ENCODE measurements at places on chromosomes 11 and 22.
A peak's percentile ranks its signal among the peaks of the same experiment; 100 is the strongest.

DNA sequence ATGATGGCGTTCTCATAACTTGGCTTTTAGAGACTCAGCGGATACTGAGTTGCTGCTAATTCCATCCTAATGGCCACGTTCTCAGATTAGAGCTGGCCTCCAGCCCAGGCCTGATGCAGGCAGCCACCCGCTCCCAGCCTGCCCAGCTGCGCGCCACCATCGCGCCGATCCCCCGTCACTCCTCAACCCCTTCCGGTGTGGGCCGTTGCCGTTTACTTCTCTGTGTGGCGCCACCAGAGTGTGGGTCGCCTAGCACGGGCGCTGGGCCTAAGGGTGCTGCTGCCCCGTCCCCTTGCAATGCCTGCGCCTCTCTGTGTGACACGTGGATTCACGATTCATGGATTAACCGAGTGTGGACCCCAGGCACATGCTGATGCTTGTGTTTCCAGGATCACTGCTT is 1116.0 kb downstream of the BRD1 start:
- no peak for DNase-seq

DNA sequence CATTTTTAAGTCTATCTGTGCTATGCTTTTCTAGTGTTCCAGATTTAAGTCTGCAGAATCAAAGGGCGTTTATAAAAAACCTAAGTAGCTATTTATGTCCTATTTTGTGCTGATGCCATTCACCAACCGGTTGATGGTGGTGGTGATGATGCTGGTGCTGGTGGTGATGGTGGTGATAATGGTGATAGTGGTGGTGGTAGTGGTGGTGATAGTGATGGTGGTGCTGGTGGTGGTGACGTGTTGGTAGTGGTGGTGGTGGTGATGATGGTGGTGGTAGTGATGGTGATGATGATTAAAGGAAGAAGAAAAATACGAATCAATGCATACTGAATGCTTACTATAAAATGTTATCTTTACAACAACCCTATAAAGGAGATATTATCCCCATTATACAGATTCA is 178.2 kb downstream of the OPCML start:
- no peak for DNase-seq

DNA sequence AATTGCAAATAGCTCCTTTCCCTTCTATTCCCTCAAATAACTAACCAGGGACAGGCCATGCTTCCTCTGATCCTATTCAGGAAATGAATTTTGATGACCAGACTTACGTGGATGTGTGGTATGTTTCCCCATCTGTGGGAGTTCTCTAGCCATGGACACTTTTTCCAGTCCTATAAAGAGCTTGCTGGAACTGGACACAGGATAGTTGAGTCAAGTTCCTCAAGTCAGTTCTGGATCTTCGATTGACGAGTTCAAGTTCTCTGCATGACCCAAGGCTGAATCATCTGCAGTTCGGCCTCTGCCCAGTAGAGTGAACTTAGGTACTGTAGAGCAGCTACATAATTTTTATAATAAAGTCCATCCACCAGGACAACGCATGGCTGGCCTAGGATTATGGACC is 52.7 kb upstream of the CCND1 start:
- DNase-seq: no peak

DNA sequence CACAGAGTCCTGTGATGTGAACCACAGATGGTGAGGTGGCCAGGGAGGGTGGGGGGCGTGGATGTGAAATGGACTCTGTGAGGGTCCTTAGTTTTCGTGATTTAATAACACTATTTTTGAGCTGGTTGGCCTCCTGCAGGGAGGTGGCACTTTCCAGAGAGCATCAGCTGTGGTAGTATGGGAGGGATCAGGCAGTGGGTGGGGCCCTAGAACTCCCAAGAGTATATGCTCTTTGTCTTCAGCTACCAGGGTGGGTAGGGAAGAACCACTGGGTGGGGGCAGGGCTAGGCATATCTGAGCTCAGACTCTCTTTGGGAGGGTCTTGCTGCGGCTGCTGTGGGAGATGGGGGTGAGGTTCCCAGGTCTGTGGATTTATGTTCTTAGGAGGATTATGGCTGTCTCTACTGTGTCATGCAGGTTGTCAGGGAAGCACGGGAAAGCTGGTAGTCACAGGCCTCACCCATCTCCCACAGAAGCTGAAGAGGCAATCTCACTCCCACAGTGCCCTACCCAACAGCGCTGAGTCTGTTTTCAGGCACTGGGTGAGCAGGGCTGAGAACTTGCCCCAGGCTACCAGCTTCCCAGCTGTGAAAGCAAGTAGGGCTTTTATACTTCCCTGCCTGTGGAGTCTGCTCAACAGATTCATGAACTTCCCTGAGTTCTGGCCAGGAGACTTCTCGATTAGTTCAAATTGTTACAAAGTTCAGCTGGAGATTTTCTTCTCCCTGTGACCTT is 47.9 kb upstream of the SNX19 start:
- DNase-seq: no peak

DNA sequence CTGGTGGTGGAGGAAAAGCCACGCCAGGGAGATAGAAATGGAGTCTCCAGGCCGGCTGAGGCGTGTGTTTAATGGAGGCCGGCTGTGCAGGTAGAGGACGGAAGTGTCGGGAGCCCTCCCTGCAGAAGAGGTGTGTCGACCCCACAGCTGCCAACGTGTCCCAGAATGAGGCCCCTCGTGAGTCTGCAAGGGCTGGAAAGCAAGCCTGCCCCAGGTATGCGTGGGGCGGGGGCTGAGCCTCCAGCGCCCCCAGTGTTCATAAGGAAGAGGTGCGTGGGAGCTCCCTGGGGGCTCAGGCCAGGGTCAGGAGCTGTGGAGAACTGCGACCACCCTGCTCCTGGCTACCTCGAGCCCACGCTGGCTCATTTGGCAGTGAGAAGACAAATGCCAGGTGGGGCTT is 38.0 kb upstream of the JAM3 start:
- no peak for DNase-seq

DNA sequence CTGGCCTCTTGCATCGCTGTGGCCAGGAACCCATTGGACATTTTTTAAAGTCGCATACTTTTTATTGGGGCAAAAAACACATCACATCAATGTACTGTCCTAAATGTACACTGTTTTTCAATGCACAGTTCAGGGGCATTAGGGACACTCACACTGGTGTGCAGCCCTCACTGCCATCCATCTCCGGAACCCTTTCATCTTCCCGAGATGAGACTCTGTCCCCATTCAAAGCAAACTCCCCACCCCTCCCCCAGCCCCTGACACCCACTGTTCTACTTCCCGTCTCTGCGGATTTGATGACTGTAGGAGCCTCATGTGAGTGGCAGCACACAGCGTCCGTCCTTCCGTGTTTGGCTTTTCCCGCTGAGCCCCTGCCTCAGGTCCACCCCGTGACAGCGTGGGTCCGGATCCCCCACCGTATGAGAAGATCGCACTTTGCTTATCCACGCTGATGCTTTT is 41.8 kb upstream of the TH start:
- DNase-seq: peak; percentile 55

DNA sequence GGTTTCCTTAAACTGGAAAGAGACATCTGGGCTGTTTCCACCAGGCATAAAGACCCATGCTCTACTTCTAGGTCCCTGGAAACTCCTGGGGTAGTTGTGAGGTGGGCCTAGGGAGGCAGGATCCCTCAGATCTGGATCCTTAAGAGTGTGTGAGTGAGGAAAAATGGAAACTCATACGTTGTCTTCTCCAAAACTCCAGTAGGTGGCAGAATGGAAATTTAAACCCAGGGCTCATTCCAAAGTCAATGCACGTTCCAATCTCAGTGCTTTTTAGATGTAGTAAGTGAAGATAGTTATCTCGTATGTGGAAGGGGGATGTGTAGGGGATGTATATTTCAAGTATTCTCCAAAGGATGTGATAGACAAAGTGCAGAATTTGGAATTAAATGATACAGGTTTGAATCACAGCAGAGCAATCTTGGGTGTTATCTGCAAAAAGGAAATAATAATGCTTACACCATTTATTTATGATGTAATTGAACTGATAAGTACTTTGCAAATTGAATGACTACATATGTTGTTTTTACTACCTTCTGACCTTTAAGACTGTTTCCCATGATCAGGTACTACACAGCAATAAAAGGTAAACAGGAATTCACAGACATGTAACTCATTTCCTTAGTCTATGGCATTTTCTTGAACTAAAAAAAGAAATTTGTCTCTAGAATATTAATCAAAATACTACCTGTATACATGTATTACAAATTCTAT is 13.1 kb upstream of the MMP1 start:
- DNase-seq: no peak

DNA sequence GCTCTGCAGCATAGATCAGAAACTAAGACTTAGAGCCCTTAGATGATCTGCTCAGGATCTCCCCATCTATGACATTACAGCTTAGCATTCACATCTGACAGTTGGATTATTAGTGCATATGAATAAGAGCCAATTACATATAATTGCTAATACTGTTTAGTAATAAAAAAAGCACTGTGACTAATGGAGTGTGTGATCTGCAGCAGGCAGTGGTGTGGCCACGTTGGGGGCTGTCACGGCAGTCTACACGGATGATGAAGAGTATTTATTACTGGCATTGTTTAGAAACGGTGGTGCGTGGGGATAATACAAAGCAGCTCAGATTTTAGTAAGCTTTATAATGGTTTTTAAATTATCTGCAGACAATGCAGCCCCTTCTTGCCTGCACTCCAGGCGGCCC is 93.5 kb upstream of the TIMP3 start:
- DNase-seq: no peak

DNA sequence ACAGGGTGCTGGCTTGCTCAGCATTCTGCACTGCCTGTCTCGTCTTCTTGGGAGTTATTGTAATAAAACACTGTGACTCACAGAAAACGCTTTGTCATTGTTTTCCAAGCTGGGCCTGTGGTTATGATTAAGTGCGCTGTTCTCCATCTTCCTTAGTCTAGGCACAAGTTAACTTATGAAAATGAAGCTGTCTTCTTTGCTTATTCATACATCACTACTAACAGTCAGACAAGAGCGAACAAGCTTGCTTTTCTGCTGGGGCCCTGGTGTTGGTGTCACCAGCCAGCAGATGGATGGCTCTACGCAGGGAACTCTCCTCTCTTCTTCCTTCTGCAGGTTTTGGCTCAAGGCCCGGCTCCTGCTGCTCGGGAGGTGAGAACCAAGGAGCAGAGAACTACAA is 380.1 kb upstream of the SYN3 start:
- no peak for DNase-seq

GRCh38 chr11:44316659-44317240 is 6.8 kb upstream of the ALX4 start:
- DNase-seq: no peak

- peak; percentile 86 for DNase-seq
Measured at GRCh38 chr22:46748908-46749675, 11.0 kb upstream of the CERK start.

DNA sequence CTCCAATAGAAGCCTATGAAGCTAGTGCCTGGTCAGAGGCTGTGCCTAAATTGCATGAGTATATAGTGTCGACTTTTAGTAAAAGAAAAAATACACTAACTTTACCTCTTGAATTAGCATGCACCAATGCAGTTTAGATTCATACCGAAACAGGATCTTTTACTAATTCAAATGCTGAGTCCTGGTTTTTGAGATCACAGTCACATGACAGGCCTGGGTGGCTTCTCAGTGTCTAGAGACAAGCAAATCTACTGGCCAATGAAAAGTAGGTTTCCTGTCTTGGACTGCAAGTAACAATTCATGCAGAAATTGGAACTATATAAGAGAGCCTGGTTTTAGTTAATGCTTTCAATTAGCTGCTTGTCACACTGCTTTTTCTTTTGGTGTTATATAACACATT is 7.2 kb downstream of the ARHGEF12 start:
- DNase-seq: no peak

GRCh38 chr11:72229925-72230763 is 5.6 kb downstream of the INPPL1 start:
- no peak for DNase-seq

DNA sequence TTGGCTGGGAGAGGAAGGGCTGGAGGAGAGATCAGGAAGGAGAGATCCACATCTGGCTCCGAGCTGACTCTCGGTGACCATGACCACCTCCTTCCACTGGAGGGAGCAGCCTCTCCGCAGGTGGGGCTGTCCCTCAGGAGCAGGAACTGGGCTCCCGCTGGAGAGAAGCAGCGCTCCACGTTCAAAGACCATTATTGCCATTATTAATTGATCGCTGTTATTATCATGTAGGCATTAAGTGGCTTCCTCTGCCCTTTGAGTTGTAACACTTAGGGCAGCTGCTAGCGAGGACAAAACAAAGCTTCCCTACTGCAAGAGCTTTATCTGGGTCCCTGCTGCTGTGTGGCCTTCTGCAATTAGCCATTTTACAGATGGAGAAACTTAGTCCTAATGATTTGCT is 251.9 kb downstream of the ST3GAL4 start:
- DNase-seq: no peak

- no peak for DNase-seq
Measured at GRCh38 chr11:108117746-108118371, 3.5 kb upstream of the ACAT1 start.

GRCh38 chr11:129881570-129882170 is 13.7 kb downstream of the NFRKB start:
- DNase-seq: peak; percentile 63

- no peak for DNase-seq
Measured at GRCh38 chr11:33698921-33699320, 1.7 kb downstream of the C11orf91 start.

DNA sequence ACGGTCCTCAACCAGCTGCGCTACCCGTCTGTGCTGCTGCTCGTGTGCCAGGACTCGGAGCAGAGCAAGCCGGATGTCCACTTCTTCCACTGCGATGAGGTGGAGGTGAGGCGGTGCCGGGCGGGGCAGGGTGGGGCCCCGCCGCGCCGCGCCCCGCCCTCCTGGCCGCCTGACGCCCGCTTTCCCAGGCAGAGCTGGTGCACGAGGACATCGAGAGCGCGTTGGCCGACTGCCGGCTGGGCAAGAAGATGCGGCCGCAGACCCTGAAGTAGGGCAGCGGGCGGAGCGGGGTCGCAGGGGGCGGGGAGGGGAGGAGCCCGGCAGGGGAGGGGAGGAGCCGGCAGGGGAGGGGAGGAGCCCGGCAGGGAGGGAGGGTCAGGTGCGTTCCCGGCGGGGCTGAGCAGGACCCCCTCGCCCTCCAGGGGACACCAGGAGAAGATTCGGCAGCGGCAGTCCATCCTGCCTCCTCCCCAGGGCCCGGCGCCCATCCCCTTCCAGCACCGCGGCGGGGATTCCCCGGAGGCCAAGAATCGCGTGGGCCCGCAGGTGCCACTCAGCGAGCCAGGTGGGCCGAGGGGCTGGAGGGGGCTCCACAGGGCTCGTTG is 14.7 kb downstream of the EPS8L2 start:
- DNase-seq: peak; percentile 31

- peak; percentile 48 for DNase-seq
Measured at GRCh38 chr22:42648368-42649245, 585 bp downstream of the CYB5R3 start.

GRCh38 chr11:34344768-34345539 is 12.9 kb downstream of the ABTB2 start:
- no peak for DNase-seq

DNA sequence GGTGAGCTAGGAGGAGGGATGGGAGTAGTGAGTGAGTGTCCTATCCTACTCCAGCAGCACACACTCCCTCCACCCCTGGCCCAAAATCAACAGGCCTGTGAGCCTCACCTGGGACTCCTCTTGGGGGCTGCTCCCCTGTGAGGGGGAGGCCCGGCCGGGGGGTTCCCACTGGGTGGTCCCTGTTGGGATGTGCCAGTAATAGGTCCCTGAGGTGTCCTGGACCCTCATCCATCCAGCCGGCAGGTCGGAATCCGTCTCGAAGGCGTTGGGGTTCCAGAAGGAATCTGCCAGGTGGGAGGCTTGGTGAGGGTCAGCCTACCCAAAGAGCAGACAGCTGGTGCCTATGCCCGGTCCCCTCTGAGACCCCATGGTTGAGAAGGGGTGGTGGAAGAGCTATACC is 13.3 kb downstream of the SMPD1 start:
- no peak for DNase-seq

- DNase-seq: no peak
Measured at GRCh38 chr22:26406118-26406517, 22.9 kb upstream of the ASPHD2 start.

Measured in CD4-positive, alpha-beta T cell treated with Interleukin-17A for 4 hours (primary cell).